ENCODE measurements at places on chromosomes 5 and 9. TPM values are rescaled to one million over a fixed set of nuclear protein-coding genes. Genes with fewer than 3 reads are reported as not detected.

The TSSK1B gene
- not detected for polyA plus RNA-seq

The C9orf50 gene
- polyA plus RNA-seq = not detected

The LCN1 gene
- not detected for polyA plus RNA-seq

The LHX2 gene
- polyA plus RNA-seq = not detected

The PCDHGB3 gene
- 0.24 TPM for polyA plus RNA-seq

The ITGA2 gene
- 16.1 TPM for polyA plus RNA-seq

The RLN2 gene
- 0.83 TPM for polyA plus RNA-seq

The HTR1A gene
- not detected for polyA plus RNA-seq

The CNTNAP3 gene
- polyA plus RNA-seq = 0.94 TPM

The CTXN3 gene
- polyA plus RNA-seq = not detected

Measured in lung (tissue), 17 donors.